Frontal cortex (tissue), 4 donors: ENCODE measurements at places on chromosomes 5 and 9. TPM values are rescaled to one million over a fixed set of nuclear protein-coding genes. Genes with fewer than 3 reads are reported as not detected.
A peak's percentile ranks its signal among the peaks of the same experiment; 100 is the strongest.

DNA sequence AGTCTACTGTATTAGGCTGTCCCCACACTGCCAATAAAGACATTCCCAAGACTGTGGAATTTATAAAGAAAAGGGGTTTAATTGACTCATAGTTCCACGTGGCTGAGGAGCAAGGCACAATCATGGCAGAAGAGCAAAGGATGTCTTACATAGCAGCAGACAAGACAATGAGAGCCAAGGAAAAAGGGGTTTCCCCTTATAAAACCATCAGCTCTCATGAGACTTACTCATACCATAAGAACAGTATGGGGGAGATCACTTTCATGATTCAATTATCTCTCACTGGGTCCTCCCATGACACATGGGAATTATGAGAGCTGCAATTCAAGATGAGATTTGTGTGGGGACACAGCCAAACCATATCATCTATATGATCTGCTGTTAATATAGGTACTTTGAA lies 14.8 kb upstream of the FSTL4 start:
- no peak for DNase-seq

The EFNA5 gene
- total RNA-seq, result 13.5 TPM

- DNase-seq, result no peak
Measured at GRCh38 chr9:86655147-86655546, 292.2 kb downstream of the GAS1 start.

- no peak for DNase-seq
Measured at GRCh38 chr9:137461663-137462395, 2.7 kb upstream of the NSMF start.

DNA sequence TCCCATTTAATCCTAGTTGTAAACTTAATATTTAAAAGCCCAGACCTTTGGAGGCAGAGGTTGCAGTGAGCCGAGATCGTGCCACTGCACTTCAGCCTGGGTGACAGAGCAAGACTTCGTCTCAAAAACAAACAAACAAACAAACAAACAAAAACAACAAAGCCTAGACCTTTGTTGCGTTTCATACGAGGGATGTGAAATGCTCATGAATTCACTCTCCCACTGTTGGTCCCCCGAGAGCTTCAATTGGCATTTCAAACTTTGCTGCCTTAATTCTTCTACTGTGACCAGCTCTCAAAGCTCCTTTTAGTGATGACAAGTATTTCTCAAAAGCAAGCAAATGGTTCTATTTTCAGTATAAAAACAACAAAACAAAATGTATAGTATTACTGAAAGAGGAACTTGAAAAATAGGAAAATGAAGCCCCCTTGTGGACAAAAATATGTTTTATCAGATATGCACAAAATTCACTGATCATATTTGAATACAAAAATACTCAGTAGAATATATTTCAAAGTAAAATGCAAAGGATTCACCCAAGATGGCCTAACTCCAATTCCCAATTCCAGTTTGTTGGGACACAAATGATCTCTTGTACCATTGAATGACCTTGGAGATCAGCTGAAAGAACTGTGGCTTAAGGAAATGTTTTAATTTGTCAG lies 140.4 kb downstream of the ESM1 start:
- no peak for DNase-seq

GRCh38 chr9:82263619-82264018 lies 275.0 kb downstream of the SPATA31D1 start:
- DNase-seq, result no peak

DNA sequence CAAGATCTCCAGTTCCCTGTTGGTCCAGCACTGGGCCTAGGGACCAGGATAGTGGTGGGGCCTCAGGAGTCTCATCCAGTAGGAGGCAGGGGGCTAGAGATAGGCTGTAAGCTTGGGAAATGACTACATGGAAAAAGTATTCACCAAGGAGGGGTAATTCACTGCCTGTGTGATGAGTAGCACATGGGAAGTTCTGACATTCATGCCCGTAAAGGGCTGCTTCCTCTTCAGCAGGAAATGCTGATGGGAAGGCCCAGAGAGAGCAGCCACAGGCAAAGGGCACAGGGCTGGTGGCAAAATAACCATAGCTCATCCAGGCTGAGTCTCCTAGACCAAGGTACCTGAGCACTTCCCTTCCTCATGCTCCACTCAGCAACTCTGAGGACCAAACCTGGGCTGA lies 23.1 kb upstream of the FRRS1L start:
- no peak for DNase-seq

GRCh38 chr5:61167382-61167781 lies 5.1 kb upstream of the SMIM15 start:
- peak; percentile 49 for DNase-seq

- DNase-seq, result no peak
Measured at GRCh38 chr5:134656690-134657089, 8.1 kb downstream of the SEC24A start.

DNA sequence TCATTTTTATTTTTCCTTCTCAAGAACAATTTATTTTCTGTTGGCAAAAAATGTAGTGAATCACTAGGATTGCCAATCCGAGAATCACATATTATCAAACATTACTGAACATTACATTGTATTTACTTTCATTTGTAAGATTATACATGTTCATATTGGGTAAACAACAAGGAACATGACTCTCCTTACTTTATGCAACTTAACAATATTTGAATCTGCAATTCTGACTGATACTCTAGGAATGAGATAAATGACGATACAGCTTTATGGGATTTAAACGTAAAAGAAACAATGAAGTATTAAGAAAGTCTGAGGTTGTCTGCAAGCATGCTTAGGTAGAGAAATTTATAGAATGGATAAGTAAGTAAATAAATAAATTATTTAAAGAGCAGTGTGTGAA lies 2302.9 kb downstream of the MAT2B start:
- no peak for DNase-seq

DNA sequence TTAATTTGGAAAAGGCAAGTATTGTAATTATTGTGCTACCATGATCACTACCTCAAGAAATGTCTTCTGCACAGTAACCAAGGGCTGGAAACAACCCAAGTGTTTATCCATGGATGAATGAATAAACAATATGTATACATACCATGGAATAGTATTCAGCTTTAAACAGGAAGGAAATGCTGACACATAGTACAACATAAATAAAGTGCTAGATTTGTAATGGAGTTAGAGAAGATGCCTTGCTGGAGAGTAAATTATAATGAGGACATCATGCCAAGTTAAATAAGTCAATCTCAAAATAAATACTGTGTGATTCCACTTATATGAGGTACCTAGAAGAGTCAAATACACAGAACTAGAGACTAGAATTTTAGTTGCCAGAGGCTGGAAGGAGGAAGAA lies 160.0 kb downstream of the CCDC192 start:
- DNase-seq, result no peak

GRCh38 chr9:105405514-105406131 lies 42.2 kb upstream of the FSD1L start:
- no peak for DNase-seq

- DNase-seq, result no peak
Measured at GRCh38 chr5:7714697-7715096, 136.2 kb downstream of the CFAP90 start.

The SHOC1 gene
- total RNA-seq, result not detected

DNA sequence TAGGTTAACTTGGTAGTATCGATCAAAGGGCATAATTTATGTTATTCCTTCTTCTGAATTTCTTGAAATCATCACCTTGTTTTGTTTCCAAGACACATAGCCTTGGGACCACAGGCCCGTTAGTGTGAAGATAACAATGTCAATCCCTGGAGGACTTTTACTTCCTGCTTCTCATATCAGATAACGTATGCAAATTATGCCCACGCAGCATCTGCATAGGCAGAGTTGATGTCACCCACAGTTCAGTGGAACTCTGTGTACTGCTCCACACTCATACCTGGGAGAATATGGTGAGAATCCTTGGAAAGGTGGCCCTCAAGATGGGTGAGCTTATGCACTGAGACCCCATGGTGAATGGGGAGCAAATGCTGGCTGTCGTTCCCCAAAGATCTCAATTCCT lies 95.0 kb downstream of the CFAP90 start:
- no peak for DNase-seq

DNA sequence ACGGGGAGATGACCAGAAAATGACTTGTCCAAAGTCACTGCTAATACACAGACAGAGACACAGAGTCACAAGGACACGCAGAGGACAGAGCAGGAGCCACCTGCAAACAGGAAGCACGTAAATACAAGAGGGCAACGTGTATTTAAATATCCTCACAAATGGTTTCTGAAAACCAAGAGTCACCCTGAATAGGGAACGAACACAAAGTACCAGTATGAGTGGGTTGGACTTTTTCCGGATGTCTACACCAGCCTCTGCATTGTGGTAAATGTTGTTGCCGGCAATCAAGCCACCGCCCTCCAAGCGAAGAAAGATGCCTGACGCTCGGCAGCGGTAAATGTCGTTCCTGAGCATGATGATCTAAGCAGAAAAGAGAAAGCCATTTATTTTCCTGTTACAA lies 44.5 kb downstream of the FBXO10 start:
- no peak for DNase-seq

GRCh38 chr9:78221425-78221824 lies 14.4 kb upstream of the CEP78 start:
- DNase-seq, result no peak

The GADD45G gene
- 4.5 TPM for total RNA-seq

DNA sequence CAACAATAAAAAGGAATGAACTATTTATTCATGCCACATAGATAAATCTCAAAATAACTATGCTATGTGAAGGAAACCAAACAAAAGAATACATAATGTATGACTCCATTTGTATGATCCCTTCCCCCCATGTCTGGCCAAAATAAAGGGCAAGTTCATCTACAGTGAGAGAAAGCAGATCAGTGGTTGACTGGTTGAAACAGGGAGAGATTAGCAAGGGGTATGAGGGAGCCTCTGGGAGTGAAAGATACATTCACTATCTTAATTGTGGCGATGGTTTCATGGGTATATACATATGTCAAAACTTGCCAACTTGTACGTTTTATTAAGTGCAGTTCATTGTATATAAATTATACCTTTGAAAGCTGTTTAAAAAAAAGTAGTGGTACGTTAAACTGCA lies 4.8 kb downstream of the PSMD5 start:
- no peak for DNase-seq

DNA sequence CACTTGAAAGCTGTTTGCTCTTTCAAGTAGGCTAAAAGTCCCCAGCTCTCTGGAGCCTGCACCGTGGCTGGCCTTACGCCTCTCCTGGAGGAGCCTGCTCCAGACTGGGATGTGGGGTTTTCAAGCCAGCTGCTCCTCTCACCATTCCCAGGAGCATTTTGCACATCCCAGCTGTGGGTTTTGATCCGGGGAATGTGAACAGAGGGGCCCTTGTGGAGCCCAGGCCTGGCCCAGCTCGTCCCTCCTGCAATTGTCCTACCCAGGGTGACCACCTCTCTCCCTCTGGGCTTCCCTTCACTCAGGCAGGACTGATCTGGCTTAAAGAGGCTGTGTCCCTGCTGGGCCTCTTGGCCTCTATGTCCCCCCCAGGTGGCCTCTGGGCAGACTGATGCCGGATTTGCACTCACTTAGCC lies 32.5 kb upstream of the TIFAB start:
- DNase-seq, result no peak

- no peak for DNase-seq
Measured at GRCh38 chr9:115032296-115032695, 85.7 kb downstream of the TNC start.

DNA sequence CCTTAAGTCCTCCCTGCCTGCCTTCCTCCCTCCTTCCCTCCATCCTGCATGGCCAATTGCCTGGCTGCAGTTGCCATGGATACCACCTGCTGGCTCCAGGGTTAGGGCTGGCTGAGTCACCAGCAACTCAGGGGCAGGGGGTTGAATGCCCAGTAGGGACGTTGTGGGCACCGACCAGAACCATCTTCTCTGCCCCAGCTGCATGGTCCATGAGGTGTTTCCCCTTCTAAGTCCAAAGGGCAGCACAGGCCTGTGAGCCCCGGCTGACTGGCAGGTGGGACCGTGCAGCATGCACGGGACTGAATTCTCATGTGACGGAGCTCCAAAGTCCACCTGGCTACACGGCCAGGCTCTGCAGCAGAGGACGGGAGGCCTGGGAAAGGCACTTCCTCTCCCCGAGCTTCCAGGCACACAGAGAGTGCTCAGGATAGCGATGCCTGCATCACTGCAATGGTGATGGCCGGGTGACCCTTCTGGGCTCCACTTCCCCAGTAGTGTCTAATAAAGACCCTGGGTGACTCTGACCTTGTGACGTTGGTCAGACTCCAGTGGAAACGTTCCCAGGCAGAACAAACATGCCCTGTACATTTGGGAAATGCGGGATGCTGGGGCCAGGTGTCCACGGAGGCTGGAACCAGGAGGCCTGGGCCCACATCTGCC lies 5.7 kb downstream of the ASS1 start:
- DNase-seq, result no peak

The FOXI1 gene
- not detected for total RNA-seq

DNA sequence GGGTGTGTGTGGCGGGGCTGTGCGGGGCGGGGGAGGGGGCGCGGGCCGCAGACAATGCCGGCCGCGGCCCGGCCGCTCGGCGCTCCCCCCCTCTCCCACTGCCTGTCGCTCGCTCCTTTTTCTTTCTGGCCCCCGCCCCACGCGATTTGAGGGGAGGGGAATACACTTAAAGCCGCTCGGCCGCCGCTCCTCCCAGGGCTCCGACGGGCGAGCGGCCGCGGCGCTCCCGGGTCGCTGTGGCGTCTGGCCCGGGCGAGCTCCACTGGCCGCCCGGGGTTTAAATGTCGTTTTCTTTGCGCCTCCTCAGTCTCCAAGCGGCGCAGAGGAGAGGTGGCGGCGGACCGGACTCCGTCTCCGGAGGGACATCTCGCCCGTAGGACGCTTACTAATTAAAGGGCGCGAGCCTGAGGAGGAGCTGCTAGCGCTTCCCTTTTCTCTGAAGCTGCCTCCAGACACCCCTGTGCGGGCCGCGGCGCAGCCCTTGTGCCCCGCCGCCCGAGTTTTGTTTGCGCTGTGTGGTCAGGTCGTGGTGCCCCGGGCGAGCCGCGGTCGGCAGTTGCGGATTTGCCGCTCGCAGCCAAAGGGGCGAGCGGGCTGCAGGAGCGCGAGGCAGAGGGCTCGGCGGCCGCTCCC lies 1.4 kb downstream of the ZSWIM6 start:
- DNase-seq, result no peak

GRCh38 chr5:62029303-62029702 lies 276.7 kb upstream of the KIF2A start:
- DNase-seq, result no peak

The CCL27 gene
- 0.41 TPM for total RNA-seq

The TRAF1 gene
- total RNA-seq, result 1.6 TPM

- DNase-seq, result no peak
Measured at GRCh38 chr5:8391911-8392310, 523.0 kb downstream of the MTRR start.

The PCDHAC2 gene
- total RNA-seq, result 29.8 TPM

The IGIP gene
- 7.7 TPM for total RNA-seq

The PCDHA10 gene
- 10.6 TPM for total RNA-seq

The LYRM7 gene
- total RNA-seq, result 30.2 TPM

GRCh38 chr5:179880848-179881590 lies 22.4 kb upstream of the MRNIP start:
- no peak for DNase-seq

- no peak for DNase-seq
Measured at GRCh38 chr5:69341520-69342161, 9.0 kb upstream of the CCDC125 start.

DNA sequence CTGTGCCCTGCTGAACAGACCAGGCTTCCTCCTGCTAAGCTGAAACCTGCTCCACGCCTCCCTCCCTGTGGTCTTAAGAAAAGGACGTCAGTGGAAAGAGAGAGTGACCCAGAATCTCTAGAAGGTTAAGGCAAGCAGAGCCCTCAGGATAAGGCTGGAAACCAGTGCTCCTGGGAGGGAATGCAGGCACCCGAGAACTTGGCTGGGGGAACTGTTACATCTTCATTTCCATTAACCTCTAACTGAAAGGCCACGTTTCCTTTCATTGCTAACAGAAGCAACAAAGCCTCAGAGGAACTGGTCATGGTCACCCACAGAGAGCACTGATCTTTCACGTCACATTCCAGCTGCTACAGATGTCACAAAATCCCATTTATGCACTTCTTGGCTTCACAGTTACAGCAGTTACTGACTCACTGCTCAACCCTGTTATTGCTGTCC lies 26.1 kb upstream of the AKNA start:
- DNase-seq, result no peak
